NCI-H748 treated with DMSO at 0.1 percent for 48 hours (cell line): ENCODE measurements at places on chromosomes 5 and 9.

GRCh38 chr5:148379340-148379739 is 4.4 kb upstream of the FBXO38 start:
- no peak for DNase-seq

GRCh38 chr5:145921211-145921610 is 15.2 kb upstream of the SH3RF2 start:
- no peak for DNase-seq

DNA sequence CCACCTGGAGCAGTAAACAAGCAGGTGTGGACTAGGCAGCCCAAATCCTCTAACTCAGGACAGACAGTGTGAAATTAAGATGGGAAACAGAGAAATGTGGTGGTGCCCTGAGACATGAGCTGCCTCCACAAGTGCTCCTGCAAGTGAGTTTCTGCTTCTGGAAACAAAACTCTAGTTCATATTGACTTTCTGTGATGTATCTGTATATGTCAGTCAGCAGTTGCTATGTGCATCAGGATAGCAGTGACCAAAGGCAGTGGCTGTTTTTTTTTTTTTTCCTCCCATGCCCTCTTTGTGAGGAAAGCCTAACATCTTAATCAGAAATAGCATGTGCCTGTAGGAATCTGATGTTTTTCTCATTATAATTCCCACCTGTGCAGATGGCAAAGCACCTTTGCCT is 318.4 kb upstream of the SEMA6A start:
- no peak for DNase-seq

DNA sequence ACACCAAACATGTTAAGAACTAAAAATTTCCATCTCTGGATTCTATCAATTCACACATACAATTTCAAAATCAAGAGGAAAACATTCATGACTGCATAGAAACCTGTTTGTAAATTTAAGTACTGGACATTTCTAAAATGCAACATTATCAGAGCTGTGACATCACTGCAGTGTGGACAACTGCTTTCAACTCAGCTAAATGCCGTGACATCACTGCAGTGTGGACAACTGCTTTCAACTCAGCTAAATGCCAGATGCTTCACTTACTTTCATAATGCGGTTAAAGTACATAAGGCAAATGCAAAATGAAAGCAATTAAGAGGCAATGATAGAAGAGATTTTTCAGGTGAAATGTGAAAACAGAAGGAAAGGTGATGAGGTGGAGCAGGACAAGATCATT is 161.5 kb downstream of the ARL15 start:
- peak; percentile 13 for DNase-seq

GRCh38 chr5:383066-383465 is 59.9 kb upstream of the EXOC3 start:
- no peak for DNase-seq

- DNase-seq, result no peak
Measured at GRCh38 chr9:6471231-6471850, 58.3 kb downstream of the UHRF2 start.

- no peak for DNase-seq
Measured at GRCh38 chr5:114362197-114362976, 517 bp downstream of the KCNN2 start.

DNA sequence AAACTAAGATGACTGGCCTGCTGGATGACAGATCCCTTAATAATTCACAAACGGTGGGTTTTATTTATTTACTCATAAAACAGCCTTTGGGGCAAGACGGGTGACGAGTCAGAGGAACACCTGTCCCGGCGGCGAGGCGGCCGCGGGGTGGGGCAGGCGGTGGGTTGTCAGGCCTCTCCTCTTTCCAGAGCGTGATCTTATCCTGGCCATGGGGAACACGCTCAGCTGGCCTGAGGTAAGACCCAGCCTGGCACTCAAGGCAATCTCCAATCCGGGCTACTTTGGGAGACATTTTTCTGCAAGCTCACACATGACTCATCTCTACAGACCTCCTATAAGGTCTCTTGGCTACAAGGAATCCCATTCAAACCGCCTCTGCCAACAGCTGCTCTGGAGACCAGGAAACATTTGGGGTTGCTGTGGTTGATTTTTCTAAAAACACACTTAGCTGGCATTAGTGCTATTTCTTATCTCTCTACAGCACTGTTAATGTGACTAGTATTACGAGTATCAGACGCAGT is 6.3 kb downstream of the RAPGEF1 start:
- DNase-seq, result no peak

DNA sequence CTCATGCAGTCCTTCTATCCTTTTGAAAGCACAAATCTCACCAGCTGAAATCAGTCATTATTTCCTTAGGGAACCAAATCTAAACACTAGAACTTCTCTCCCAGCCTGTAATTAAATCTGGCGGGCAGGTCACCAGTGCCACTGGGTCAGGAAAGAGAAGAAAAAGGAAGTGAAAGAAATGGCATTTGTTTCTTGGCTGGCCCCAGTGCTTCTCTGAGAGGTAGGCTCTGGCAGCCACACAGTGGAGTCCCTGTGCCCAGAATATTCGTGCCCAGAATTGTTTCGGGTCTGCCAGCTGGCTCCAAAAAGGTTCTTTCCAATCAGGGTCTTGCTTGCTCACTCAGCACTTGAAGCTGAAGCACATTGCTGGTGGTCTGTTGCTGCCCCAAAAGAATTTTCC is 133.9 kb upstream of the MTAP start:
- no peak for DNase-seq

DNA sequence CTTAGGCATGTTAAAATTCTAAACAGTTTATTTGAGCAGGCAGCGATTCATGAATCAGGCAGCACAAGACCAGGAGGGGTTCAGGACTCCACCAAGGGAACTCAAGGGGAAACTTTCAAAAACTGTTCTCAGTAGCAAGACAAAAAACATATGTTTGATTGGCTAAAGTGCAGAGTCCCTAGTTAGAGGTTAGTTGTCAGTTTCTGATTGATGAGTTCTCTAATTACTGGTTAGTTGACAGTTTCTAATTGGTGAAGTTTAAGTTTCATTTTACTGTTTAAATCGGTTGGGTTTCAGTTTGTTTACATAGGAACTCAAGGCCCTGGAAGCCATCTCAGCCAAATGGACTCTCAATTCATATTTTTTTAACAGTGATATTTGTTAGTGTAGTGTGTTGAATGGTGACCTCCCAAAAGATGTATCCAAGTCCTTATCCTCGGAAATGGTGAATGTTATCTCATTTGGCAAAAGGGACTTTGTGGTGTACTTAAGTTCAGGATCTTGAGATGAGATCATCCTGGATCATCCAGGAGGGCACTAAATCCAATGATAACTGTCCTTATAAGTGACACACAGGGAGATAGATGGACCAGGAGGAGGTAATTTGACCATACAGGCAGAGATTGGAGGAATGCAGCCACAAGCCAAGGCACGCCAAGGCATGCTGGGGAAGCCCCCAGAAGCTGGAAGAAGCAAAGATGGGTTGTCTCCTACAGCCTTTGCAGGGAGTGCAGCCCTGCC is 219.2 kb upstream of the RAI14 start:
- DNase-seq, result no peak

DNA sequence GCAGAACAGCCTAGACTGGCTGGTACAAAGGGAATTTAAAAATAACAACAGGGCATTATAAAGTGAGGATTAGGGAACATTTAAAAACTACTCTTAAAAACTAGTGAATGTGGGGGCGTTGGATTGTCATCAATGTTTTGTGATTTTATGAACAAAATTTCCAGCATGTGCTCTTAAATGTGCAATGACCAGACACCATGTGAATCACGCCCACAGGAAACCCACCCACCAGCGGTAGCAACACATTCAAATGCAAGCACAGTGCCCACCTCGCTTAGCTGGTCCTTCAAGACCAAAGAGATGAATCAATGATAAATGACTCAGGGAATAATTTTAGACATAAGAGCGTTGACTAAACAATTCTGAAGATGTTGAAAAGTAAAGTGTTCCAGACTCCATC is 40.9 kb downstream of the S1PR3 start:
- no peak for DNase-seq

DNA sequence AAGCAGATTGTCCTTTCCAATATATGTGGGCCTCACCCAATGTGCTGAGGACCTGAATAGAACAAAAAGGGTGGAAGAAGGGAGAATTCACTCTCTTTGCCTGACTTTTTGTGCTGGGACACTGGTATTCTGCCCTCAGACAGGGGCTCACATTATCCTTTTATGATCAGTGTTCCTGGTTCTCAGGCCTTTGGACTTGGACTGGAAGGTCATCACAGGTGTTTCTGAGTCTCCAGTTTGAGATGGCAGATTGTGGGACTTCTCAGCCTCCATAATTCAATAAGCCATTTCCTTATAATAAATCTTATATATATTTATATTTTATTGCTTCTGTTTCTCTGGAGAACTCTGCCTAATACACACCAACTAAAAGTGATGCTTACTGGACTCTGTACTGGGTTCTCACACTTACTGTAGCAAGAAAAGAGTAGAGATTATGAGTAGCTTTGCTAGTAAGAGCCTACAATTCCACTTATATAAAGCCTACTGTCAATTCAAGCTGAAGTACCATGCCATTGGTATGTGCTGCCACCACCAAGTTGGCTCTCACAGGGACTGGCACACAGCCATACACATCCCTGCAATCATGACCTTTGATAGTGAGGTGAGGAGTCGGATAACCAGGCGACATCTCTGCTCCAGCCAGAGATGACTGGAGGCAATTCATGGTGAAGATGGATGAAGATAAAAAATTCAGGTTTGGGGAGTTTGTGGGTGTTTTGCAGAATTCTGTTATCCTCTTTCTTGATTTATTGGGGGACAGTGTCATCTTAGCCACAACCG is 130.7 kb upstream of the NR3C1 start:
- no peak for DNase-seq

DNA sequence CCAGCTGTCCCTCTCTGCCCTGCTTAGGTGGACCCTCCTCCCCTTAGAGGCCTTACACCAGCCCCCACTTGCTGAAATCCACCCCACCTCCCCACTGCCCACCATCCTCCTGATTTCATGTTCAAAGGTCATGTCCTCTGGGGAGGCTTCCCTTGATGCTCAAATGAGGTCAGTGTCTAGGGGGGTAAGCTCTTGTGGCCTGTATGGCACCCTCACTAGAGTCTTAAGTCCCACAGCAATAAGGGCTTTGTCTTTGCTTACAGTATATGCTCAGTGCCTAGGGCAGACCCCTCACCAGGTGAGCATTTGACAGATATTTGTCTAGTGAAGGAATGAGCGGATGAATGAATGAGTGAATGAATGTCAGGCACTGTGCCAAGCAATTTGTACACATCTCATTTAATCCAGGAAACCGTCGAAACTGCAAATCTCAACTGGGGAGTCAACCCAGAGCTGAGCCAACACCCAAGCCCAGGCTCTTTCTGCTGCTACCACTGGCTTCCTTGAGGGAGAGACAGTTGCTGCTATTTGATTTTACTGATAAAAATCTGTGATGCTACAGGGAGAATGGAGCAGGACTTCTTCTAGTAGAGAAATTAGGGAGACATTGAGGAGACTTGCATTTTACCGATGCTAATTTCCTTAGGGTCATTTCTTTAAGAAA is 101.9 kb downstream of the IQGAP2 start:
- DNase-seq, result no peak

- DNase-seq, result no peak
Measured at GRCh38 chr9:109315480-109316206, 5.2 kb downstream of the EPB41L4B start.

DNA sequence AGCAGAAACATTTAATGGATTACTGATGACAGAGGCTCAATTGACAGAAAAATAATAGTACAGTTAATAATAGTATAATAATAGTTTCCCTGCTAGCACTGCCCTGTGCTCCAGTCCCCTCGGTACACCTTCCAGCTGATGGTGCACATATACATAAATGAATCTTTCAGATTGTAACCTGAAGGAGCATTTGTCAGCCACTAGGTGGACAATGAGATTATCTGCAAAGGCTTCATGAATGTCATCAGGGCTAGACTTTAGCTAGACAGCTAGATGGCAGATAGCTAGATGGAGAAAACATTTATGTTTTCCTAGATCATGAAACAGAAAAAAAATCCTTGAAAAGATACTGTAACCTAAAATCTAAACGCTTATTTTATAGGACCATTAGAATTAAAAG is 304.4 kb upstream of the SMC2 start:
- DNase-seq, result no peak

DNA sequence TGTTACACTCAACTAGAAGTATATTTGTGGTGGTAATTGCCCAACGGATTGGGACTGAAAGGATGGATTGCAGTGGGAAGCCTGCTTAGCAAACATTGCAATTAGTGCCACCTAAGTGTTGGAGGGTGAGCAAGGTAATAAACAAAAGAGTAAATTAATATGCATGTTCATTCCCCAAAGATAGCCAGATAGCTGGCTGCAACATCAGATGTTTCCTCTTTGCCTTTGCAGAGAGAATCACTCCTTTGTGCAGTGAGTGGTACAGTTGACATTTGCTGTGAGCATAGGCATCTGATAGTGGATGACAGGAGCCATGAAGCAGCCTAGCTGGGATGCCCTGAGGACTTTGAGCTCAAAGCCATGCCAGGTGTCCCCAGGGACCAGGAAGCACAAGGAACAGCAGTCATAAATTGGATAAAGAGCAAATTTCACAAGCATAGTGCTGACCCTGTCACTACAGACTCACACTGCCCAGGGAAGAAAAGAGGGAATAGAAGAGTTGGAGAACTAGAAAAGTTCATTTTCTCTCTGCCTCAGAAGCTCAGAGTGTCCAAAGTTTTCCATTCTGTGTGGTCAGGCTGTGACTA is 336.1 kb upstream of the SLC30A5 start:
- no peak for DNase-seq

- DNase-seq, result no peak
Measured at GRCh38 chr5:56800186-56800585, 15.2 kb upstream of the MAP3K1 start.

GRCh38 chr5:58048185-58048925 is 411.5 kb downstream of the PLK2 start:
- DNase-seq, result no peak

DNA sequence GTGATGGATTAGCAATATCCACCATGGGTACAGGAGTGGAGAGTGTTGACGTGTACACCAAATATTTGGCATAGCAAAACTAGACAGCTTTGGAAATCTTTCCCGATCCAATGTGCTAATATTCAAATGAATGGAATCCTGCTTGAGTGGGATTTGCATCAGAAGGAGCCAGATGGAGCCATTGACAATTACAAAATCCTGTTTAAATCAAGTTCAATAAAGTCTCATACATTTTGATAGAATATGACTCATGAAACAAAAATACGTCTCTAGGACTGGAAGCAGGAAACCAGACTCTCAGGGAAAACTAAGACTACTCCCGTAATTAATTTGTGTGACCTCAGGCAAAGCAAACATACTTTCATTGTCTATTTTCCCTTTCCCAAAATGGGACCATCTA is 13.0 kb downstream of the TNC start:
- DNase-seq, result peak; percentile 8

DNA sequence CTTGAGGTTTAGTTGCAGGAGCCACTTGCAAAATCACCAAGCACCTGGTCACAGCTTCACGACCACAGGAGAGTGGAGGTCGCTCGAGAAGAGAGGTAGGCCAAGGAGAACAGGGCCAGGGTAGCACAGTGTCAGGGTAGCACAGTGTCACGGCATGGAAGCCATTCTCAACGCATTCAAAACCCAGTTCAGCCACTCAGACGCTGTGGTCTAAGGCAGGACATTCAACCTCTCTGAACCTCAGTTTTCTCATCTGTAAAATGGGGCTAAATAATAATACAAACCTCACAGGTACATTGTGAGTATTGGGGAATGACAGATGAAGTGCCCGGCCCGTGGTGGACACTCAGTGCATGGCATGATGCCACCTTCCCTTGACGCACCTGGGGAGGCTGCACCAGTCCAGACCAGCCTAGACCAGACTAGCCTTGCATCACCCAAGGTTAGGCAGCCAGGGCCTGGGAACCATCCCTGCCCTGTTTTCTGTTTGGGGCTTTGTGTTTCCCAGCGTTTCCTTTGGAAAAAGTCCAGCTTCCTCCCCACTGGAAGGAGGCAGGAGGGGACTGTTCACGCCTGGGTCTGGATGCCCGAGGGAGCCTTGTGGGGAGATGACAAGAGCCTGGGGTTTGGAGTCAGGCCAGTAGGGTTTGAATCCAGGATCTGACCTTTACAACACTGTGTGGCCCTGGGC is 7.8 kb upstream of the LMX1B start:
- DNase-seq, result no peak
